ENCODE measurements at places on chromosomes 1 and 21.

DNA sequence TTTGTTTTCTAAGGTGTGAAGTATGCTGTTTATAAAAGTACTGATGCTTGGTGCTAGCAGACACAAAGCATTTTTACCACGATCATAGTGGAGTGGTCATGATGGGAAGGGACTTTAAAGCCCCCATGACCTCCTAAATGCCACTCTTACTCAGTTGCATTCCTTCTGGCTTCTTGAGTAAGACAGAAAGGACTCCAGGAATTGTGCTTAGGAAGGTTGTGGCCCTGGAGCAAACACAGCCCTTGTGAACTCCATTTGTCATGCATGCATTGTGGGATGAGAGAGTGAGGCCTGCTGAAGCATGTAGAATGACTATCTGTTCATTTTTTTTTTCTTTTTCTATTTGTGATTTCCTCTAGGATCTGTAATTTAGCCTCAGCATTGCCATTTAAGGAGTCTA is 34.2 kb downstream of the AK5 start:
- DNase-seq = no peak

GRCh38 chr21:38140207-38140903 is 116.4 kb upstream of the KCNJ15 start:
- DNase-seq = no peak

- DNase-seq = no peak
Observed at GRCh38 chr1:202010180-202011015, at the start of gene ELF3. TSS of gene ELF3 (plus strand) at chr1:202010587. CDS start at chr1:202011137, 550 bp downstream.

DNA sequence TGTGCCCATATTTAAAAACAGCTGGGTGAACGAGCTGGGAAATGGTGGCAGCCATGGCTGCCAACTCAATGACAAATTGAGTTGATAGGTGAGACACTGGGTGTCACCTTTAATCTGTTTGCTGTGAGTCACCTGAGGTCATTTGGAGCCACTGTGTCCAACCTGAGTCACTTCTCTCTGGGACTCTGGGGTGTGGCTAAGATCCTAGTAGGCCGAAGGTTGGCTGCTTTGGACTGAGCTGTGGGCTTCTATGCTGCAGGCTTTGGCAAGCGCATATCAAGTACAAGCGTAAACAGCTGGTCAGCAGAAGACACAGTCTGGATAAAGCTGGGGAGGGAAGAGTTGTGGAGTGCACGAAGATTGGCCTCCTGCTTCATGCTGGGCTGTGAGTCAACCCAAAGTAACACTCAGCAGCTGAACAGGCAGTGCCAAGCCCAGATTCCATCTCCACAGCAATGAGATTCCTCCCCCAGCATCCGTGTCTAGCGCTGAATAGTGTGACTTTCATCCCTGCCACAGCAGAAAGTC is 24.0 kb downstream of the TEX35 start:
- no peak for DNase-seq

GRCh38 chr1:94236630-94237290 is 624 bp downstream of the ARHGAP29 start:
- peak; percentile 10 for DNase-seq

DNA sequence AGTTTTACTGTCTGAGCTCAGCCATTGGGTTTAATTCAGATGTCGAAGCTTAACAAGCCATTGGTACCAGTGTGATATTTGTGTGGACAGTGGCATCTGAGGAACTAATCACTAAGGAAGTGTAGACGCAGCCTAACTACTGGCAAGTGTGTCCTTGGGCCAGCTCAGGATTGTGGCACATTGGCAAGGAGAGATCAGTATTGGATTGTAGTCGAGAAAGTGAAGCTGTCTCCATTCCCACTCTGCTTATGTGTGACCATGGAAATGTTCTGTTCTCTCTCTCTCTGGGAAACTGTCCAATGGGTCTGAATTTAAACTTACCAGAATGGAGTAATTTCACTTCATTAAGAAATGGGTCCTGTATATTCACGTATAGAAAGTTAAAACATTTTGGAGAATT is 112.2 kb downstream of the ITSN1 start:
- DNase-seq = no peak

- no peak for DNase-seq
Observed at GRCh38 chr1:199719156-199719842, 308.2 kb upstream of the NR5A2 start.

- no peak for DNase-seq
Observed at GRCh38 chr1:114103992-114104391, 49.7 kb downstream of the SYT6 start.

DNA sequence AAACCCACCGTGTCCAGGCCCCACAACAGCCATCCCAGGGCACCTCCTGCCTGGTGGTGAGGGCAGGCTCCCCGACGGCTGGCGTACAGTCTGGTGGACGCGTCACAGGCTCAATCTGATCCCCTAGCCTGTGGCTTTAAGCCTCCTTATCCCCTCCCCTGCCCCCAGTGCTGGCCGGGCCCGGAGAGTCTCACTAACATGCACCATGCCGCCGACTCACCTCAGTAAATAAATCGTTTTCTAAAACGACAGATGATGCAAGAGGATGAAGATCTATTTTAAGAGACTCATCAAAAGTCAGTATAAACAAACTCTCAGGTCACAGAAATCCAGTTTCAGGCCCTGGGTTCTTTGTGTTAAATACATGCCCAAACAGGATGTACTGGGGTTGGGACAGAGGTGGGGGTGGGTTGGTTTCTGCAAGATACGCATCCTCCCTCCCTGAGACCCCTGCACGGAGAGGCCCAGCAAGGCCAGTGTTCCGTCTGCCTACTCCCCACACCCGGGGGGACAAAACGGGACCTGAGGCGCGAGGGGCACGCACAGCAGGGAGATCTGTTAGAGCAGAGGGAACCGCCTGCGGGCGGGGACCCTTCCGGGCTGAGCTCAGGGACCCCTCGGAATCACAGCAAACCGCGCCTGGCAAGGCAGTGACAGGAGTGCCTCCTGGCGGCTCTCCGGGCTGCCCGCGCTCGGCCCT is 3.1 kb downstream of the PANK4 start:
- no peak for DNase-seq

GRCh38 chr21:34942911-34943310 is 106.2 kb downstream of the RUNX1 start:
- no peak for DNase-seq

GRCh38 chr1:13487143-13487868 is 26.5 kb downstream of the LRRC38 start:
- no peak for DNase-seq

DNA sequence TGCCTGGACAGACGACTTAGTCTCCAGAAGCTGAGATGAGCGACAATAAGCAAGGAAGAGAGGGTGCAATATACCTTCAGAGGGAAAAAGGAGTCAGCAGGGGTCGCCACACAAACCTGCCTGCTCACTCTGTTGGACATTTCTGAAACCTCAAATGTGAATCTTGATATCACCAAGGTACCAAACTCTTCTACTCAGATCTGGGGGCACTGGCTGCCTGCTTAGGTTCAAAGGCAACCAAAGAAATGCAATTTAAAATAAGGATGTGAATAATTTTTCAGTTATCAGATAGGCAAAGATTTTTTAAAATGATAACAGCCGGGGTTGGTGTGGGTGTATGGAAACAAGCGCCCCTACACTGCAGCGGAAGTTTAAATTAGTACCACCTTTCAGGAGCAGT is 164.2 kb downstream of the HIVEP3 start:
- no peak for DNase-seq

- DNase-seq = no peak
Observed at GRCh38 chr1:52901384-52901783, 20.2 kb downstream of the ECHDC2 start.

DNA sequence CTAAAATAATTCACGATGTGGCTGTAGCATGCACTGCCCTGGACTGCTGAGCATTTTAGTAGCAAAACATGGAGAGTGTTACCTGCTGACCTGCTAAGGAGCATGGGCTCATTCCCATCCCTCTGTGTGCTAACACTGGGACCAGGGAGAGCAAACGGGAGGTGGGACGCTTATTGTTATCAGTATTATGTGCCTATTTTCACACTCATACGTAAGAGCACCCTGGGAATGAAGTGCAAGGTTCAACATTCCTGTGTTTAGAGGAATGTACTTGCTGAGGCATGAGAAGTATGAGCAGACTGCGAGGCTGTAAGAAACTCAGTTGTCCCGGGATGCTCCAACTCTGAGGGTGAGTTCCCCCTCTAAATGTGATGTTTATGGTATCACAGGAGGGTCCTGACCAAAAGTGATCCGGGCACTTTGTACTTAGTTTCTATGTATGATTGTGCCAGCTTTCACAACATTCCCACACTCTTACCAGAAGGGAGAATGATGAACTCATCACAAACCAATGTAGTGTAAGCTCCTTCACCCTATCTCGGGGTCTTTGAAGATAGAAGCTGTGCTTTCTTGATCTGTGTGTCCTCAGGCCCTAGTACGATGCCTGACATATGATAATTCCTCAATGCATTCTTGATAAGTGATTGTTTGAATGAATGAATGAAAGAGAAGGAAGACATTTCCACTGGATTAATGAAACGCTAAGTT is 164.8 kb downstream of the KCNJ6 start:
- no peak for DNase-seq

DNA sequence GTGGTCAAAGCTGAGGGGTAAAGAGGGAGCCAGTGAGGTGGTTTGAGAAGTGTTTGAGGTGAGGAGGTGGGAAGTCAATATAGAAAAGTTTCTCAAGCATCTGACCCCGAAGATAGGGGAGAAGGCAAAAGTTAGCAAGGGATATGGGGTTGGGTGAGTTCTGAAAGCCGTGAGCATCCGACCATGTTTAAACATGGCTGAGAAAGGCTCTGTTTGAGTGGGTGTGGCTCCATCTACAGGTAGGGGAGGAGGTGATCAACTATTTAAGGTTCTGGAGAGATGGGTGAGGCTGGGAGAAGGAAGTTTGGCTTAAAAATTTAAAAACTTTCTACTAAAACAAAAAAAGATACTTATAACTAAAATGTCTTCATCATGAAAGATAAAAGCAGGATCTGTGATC is 273.8 kb downstream of the KCNJ6 start:
- no peak for DNase-seq

GRCh38 chr1:168824418-168825065 is 95.5 kb upstream of the DPT start:
- DNase-seq = no peak

DNA sequence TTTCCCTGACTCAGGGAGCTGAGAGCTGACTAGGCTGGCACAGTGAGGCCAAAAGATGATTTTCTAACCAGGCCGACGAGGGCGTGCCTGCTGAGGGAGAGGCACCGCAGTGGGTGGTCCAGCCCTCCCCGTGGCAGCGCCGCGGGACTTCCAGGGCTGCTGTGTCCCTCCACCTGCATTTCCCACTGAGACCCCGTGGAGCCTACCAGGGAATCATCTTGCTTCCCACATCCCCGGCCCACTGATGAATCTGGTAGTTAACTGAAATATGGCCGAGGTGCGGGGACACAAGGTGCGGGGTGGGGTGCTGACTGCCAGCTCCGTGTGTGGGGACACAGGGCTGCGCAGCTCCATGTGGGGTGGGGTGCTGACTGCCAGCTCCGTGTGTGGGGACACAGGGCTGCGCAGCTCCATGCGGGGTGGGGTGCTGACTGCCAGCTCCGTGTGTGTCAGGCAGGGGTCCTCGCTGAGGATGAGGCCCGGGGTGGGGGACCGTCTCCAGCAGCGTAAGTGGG is 10.4 kb downstream of the WRAP73 start:
- no peak for DNase-seq

GRCh38 chr1:110616587-110616986 is 10.4 kb upstream of the KCNA2 start:
- DNase-seq = peak; percentile 53

- no peak for DNase-seq
Observed at GRCh38 chr1:56150441-56151215, 428.7 kb downstream of the PLPP3 start.

DNA sequence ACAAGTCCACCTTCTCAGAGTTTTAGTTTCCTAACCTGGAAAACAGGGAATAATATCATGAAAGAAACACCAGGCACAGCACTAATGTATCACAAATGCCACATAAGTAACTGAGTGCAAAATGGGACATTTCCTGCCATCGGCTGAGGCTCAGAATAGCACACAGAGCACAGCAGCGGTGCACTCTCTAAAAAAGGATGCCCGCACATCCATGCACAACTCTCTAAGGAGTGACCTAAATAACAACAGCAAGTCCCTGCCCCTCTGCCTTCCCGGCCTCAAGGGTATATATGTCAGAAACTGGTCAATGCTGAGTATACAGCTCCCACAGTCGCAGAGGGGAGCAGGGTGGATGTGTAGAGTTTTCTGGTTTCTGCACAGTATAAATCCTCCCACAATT is 100.1 kb upstream of the ERG start:
- DNase-seq = no peak

GRCh38 chr1:235295902-235296350 is 32.1 kb downstream of the ARID4B start:
- no peak for DNase-seq

GRCh38 chr1:218930472-218931241 is 243.0 kb upstream of the LYPLAL1 start:
- no peak for DNase-seq

DNA sequence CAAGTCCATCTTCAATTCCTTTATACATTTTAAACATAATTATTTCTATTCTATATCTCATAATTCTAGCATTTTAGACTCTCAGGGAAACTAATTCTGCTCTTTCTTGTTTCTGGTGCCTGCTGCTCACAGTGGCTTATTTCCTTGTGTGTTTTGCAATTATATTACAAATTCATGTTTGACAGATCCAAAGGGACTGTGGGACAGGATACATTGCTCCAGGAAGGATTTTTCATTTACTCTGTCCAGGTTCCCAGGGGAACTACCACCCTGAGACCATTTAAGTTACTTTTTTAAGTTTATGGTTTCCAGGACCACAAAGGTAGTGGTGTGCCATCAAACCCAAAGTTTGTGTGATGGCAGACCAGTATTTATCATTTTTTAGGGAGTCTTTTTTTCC is 6.6 kb downstream of the TTC39A start:
- no peak for DNase-seq

DNA sequence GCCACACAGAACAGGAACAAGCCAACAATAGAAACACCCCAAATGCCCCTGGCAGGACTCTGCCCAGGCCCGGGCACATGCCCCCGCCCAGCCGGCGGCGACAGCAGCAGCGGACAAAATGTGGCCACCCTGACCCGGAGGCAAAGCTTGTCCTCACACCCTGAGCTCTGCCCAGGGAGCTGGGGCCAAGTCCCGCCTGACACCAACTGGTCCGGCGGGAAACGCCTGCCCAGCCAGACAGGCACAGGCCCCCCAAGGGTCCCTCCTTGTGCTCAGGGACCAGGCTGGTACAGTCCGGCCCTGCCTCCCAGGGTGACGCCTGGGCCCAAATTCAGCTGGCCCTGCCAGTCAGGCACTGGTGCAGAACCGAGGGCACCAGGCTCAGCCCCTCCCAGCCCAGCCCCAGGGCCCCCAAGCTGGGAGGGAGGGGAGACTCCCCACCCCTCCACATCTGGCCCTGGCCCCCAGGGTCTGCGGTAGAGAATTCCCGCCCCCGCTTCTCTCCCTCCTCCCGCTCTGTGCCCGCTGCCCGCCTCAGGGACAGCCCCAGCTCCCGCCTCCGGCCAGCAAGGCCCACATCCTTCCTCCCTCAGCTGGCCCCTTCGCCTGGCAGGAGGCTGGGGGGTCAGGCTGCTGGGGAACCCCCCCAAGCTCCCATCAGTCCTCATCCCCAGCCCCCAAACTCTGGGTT is 2.0 kb downstream of the AHDC1 start:
- DNase-seq = no peak
